ENCODE measurements at places on chromosomes 7 and 10.

- DNase-seq: peak; percentile 77
Observed at GRCh38 chr7:137880432-137880831, 33.7 kb upstream of the DGKI start.

GRCh38 chr7:128027485-128027980 lies 3.7 kb downstream of the LRRC4 start:
- DNase-seq: peak; percentile 36

- peak; percentile 54 for DNase-seq
Observed at GRCh38 chr7:143416565-143417149, 8.0 kb upstream of the EPHA1 start.

DNA sequence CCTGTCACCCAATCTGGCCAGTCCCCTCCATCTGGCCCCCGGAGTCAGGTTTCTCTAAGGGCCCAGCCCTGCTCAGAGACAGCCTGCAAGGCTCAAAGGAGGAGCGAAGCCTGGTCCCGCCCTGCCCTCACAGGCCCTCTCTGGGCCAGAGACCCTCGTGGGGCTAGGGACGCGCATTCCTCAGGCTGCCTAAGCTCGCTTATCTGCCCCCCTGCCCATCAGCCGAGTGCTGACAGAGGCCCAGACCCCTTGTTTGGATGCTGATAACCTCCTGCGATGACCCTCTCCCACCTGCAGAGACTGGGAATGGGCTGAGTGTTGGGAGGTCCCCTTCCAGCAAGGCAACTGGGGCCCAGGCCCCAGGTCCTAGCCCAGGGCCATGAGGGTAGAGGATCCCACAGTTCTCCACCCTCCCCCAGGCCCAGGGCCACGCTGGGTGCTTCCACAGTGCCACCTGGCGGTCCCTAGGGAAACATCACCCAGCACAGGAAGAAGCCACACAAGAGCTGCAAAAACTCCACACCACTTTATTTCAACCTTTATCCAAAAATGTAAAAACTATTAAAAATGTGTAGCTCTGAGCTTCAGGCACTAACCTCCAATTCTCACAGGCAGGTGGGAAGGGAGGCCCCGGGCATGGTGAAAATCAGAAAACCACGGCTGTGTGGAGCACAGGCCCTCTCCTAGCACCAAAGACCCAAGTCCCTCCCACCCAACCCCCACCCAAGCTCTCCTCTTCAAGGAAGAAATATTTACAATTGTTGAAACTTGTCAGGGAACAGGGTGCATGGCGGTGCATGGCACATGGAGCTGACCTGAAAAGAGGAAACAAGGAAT lies 2.2 kb downstream of the NPM3 start:
- peak; percentile 58 for DNase-seq

DNA sequence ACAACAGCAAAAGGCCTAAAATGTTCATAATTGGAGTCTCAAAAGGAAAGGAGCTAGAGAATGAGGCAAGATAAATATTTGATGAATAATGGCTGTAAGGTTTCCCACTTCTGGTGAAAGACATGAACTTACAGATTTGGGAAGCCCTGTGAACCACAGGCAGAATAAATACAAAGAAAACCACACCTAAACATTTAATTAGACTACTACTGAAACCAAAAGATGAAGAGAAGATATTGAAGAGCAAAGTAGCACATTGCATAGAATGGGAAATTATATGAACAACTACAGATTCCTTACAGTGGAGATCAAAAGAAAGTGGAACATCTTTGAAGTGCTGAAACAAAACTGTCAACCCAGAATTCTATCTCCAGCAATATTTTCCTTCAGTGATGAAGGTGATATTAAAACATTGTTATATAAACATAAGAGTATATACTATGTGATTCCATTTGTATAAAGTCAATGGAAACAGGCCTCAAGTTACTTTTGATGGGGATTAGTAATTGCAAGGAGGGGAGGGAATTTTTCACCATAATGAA lies 191.3 kb upstream of the KAT6B start:
- DNase-seq: no peak

GRCh38 chr7:158814637-158815036 lies 14.7 kb downstream of the ESYT2 start:
- DNase-seq: no peak

DNA sequence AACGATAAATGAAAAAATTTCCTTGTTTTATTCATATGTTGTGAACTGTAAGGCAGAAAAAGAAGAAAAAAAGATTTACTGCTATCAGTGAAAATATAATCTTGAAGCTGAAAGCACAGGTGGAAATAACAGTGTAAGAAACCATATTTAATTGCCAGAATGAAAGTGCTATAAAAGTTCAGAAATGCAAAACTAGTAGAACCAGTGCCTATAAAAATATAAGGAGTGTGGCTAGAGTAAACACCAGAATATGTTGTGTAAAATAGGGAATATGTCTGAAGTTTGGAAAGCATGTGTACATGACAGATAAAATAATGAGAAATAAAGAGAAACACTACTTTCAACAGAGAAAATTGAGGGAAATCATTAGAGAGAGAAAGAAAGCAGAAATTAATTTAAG lies 350.5 kb upstream of the NPSR1 start:
- no peak for DNase-seq

DNA sequence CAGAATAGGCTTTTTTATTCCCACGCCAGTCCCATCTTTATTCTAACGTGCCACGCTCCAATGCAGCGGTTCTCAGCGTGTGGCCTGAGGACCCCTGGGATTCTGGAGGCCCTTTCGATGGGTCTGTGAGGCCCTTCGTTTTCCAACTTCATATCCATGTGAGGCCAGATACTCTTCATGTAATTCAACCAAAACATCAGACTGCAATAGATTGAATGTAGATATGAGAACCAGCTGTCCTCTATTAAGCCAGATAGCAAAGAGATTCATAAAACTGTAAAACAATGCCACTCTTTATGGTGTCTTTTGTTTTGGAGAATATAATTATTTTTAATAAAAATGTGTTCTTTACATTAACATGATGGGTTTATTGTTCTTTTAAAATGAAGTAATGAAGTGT lies 53.2 kb upstream of the KMT2C start:
- DNase-seq: no peak

GRCh38 chr10:10490581-10490980 lies 527.1 kb upstream of the CELF2 start:
- DNase-seq: no peak

DNA sequence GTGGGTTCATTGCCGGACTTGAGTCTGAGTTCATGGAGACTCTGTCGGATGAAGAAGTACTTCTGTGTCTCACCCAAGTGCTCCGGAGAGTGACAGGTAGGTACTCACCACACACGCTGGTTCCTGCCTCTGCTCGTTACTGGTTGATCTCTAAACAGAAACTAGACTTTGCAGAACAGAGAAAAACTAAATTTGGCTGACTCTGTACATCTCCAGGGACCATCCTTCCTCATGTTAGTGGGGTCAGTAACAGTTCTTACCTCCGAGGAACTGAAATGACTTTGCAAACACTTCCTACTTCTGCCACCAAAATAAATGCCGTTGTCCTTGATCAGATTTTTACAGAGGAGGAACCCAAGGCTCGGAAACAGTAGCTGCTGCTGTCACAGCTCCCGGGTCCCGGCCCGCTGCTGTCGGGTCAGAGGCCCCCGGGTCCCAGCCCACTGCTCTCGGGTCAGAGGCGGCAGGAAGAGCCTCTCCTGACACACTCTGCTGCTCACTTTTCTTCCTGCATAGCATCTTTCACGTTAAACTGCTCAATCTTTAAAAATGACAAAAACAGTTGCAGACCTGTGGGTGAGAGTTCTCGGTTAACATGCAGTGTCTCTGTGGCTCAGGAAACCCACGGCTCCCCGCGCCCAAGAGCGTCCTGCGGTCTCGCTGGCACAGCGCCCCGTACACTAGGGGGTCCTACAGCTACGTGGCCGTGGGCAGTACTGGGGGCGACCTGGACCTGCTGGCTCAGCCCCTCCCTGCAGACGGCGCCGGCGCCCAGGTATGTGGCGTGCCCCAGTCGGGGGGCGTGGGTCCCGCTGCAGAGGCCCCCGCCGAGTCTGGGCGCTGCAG lies 4.8 kb upstream of the MTG1 start:
- DNase-seq: no peak

Data from fibroblast of skin of abdomen (primary cell).